HL-60 (cell line): ENCODE measurements at places on chromosomes 4 and X.

DNA sequence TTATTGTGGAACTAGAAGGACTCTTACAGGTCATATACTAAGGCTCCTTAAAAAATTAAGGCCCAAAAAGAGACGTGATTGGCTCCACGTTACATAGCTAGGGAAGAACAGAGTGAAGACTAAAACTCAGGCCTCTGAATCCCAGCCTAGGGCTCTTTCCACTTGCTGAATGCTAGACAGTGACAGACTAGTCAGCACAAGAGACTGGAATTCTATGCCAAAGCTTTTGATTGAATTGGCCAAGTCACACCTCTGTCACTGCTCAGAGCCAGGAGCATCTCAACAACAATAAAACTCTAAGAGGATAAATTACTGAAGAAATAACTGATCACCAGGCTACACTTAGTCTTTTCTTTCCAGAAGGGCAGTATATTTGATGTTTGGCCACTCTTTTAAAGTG is 16.8 kb downstream of the DCX start:
- no peak for DNase-seq

GRCh38 chr4:28973587-28974350 is 1746.4 kb upstream of the PCDH7 start:
- DNase-seq: no peak

- DNase-seq: no peak
Observed at GRCh38 chr4:121978172-121978516, 26.3 kb upstream of the TRPC3 start.

- no peak for DNase-seq
Observed at GRCh38 chrX:73214426-73215094, at the start of gene NAP1L2. NAP1L2 (minus strand) TSS chrX:73214851; CDS start chrX:73214492, 359 bp downstream.

DNA sequence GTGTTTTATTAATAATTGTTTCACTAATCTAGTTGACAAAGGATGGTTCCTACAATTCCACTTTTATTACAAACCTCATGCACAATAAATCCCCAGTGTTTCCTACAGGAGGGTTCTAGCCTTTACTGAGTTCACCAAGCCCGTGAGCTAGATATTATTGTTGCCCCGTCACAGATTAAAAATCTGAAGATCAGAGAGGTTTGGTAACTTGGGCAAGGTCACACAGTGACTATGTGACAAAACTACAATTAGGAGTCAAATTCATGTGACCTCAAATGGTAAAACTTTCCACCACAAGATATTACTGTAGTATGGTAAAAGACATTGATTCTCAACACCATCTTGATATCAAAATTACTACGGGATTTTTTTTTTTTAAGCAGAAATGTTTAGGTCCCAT is 124.6 kb downstream of the BTC start:
- no peak for DNase-seq

GRCh38 chrX:17039826-17040225 is 93.4 kb downstream of the REPS2 start:
- peak; percentile 6 for DNase-seq

DNA sequence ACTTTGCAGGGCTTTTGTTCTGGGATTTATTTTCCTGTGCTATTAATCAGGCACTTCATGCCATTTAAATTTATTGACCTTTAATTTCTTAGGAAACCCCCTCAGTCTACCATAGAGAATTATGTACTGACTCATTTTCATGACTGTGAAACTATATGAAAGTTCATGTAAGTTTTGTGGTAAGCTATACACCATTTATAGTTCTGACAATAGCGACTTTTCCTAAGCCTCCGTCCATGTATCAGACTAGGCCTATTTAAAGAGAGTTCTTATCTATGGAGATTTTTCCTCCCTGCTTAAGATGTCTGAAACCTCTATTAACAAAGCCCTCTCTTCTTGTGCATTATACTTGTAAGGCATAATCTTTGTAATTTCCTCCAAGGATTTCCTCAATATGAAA is 111.6 kb downstream of the AFF2 start:
- DNase-seq: no peak

DNA sequence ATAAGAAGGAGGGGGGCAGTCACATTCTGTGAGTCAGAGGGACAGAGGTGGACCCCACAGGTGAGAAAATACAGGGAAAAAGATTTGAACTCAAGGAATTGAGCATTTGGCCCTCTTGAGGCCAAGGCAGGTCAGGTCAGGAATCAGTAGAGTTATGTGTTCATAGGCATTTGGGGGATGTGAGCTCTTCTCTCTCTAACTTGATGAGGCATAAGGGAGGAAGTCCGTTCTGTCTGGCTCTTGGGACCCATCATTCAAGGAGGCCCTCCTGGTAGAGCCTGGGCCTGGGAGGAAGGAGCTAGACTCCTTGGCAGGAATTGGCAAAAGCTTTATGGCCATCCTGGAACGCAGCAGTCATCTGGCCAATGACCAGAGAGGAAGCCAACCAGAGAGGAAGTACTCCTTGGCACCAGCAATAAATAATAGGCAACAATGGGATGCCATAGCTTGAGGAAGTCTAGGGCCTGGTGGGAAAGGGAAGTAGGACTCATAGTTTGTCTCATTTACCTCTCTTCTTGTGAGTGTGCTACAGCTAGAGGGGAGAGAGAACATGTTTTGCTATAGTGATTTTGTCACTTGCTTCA is 53.0 kb downstream of the MSN start:
- DNase-seq: peak; percentile 59

DNA sequence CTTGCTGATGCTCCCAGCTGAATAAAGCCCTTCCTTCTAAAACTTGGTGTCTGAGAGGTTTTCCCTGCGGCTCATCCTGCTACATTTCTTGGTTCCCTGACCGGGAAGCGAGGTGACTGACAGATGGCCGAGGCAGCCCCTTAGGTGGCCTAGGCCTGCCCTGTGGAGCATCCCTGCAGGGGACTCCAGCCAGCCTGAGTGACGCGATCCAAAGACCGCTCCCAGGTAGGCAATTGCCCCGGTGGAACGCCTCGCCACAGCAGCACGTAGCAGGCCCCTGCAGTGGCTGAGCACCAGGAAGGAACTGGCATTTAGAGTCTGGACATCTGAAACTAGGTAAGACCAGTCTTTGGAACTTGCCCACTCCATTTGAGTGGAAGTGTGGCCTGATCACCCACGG is 139.6 kb downstream of the RELL1 start:
- no peak for DNase-seq
